SJCRH30 (cell line): ENCODE measurements at places on chromosomes 2 and 18. TPM values are rescaled to one million over a fixed set of nuclear protein-coding genes. Genes with fewer than 3 reads are reported as not detected.

RALB gene
- total RNA-seq, result 33.3 and 35.8 TPM in 2 replicates

INHBB gene
- not detected in 2 replicates for total RNA-seq

IL36B gene
- not detected in 2 replicates for total RNA-seq

NYAP2 gene
- total RNA-seq, result 0.46 and 0.69 TPM in 2 replicates

CKAP2L gene
- total RNA-seq, result 31.0 and 33.7 TPM in 2 replicates

CYTIP gene
- 0.71 and 0.81 TPM in 2 replicates for total RNA-seq

ARHGAP25 gene
- total RNA-seq, result 6.3 and 6.6 TPM in 2 replicates

SP3 gene
- total RNA-seq, result 133 and 148 TPM in 2 replicates
